CD8-positive, alpha-beta memory T cell (primary cell): ENCODE measurements at places on chromosomes 11 and 22. TPM values are rescaled to one million over a fixed set of nuclear protein-coding genes. Genes with fewer than 3 reads are reported as not detected.
A peak's percentile ranks its signal among the peaks of the same experiment; 100 is the strongest.

DNA sequence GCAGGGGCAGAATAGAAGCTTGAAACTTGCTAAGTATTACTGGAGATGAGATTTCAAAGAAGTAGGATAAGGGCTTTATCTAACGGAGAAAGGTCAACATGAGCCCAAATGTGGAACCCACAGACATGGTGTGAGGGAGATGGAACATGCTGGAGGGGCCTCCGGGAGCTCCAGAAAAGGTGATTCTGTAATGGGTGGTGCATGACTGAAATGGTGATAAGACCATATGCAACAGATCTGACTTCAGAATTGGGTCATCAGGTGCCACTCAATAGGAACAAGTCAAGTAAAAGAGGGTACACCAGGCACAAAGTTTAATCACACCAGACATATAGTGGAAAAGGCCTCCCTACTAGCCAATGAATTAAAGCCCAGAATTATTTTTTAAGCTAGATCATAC lies 7.9 kb upstream of the CEP295 start:
- H3K36me3 ChIP-seq: no peaks in the 10 kb centered on the region
- DNase-seq: no peak
- H3K4me3 ChIP-seq: no peak overlapping the region
- H3K27me3 ChIP-seq: no peaks in the 10 kb centered on the region
- no peaks in the 10 kb centered on the region for H3K4me1 ChIP-seq
- H3K27ac ChIP-seq: no peak overlapping the region

DNA sequence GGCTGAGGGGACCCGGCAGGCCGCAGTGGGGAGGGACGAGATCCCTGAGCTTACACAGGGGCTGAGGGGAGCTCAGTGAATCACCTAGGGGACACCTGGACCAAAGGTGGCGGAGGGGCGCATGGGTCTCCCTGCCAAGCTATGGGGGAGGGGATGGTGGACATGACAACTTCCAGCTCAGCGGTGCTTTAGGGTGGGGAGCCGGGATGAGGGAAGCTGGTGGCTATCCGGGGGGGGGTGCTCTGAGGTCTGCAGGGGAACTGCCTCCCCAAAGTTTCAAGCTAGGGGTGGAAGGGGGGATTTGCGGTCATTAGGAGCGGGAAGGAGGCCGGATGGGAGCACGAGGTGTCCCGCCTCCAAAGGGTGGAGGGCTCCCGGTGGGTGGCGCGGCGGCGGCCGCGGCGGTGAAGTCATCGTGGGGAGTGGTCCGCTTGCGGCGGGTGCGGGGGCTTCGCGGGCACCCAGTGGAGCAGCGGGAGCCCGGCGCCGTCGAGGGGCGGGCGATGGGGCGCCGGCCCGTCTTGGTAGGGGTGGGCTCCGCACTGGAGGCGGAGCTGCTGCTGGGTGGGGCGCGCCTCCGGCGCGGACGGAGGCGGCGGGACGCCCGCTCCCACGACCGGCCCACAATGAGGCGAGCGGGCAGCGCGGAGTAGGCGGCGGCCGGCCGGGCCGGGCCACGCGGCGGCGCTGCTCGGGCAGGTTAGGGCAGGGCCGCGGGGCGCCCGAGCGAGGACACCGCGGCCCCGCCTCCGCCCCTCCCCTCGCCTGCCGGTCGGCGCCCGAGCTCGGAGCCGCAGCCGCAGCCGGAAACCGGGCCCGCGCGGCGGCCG lies at the start of gene MICALL1:
Gene MICALL1, plus strand, starts transcription at position 764 of the 830 bp plus-strand sequence. CDS start 126 bp downstream, outside the sequence.
- no peaks in the 10 kb centered on the region for H3K27me3 ChIP-seq
- peaks cover 12% of the 10 kb centered on the region for H3K4me1 ChIP-seq
- peak within 1 kb of the TSS; percentile 54 for H3K27ac ChIP-seq
- peak; percentile 67 for DNase-seq
- H3K4me3 ChIP-seq: peak within 1 kb of the TSS; percentile 45

Gene XKR3
- total RNA-seq: not detected

DNA sequence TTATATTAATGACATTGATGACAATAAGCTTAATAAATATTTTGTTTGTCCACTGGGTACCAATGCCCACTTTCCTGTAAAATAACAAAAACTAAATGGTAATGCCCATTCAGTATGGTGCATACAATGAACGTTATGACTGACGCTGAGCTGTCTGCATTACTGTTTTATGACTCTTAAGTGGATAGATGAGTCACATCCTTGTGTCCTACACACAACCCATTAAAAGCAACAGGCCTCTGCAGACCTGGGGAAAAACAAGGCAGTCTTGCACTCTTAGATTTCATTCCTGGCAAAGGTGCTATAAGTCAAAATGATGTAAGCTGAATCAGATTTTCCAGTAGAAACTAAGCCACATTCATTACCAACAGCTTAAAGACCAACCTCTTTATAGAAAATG lies 176.3 kb upstream of the TMEM45B start:
- H3K4me3 ChIP-seq: no peak overlapping the region
- H3K27me3 ChIP-seq: no peaks in the 10 kb centered on the region

- H3K27me3 ChIP-seq: no peaks in the 10 kb centered on the region
- H3K4me3 ChIP-seq: no peak overlapping the region
- DNase-seq: no peak
- H3K36me3 ChIP-seq: no peaks in the 10 kb centered on the region
- no peaks in the 10 kb centered on the region for H3K4me1 ChIP-seq
Observed at GRCh38 chr11:3123305-3123704, 41.8 kb downstream of the OSBPL5 start.

DNA sequence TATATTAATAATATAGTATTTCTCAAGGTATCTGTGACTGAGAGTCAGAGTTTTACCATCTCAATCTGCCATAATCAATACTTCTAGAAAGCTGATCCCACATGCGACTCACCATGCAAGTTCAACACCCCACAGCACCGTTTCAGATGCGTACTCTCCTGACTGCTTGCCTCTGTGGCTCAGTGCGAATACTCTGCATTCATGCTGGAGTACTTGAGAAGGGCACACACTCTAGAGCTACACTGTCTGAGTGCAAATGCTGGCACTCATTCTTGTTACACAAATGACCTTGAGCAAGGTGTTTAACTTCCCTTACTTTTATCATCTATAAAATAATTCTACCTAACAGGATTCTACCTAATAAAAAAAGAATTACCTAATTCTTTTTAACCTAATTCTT lies 12.5 kb downstream of the SNU13 start:
- H3K4me1 ChIP-seq: peaks cover 4% of the 10 kb centered on the region
- H3K27me3 ChIP-seq: no peaks in the 10 kb centered on the region
- no peak overlapping the region for H3K4me3 ChIP-seq
- DNase-seq: no peak

GRCh38 chr22:29903371-29903770 lies 20.4 kb downstream of the MTMR3 start:
- DNase-seq: no peak
- no peaks in the 10 kb centered on the region for H3K27me3 ChIP-seq
- H3K27ac ChIP-seq: no peak overlapping the region
- H3K4me3 ChIP-seq: no peak overlapping the region

- no peak overlapping the region for H3K27ac ChIP-seq
- H3K4me3 ChIP-seq: no peak overlapping the region
- H3K4me1 ChIP-seq: no peaks in the 10 kb centered on the region
- no peak for DNase-seq
Observed at GRCh38 chr11:7638710-7639642, 34.3 kb downstream of the CYB5R2 start.

DNA sequence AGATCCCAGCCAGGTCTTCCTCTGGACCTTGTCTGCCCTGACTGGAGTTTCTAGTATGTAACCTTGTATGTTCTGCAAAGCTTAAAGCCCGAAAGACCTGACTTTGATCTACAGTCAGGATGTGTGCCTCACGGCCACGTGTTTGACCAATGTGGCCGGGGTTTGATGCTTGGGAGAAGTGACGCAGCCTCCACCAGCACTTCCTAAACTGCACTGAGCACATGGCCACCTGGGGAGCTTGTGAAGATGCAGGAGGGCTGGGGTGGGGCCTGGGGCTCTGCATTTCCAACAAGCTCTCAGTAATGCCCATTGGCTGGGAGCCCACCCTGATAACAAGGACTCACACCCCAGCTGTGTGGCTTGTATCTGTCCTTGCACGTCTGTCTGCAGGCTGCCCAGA lies 53.2 kb downstream of the NAT10 start:
- H3K36me3 ChIP-seq: no peaks in the 10 kb centered on the region
- no peak overlapping the region for H3K27ac ChIP-seq
- no peaks in the 10 kb centered on the region for H3K27me3 ChIP-seq
- DNase-seq: no peak
- H3K4me3 ChIP-seq: no peak overlapping the region
